Airway epithelial cell (primary cell): ENCODE measurements at places on chromosomes 1 and 21. TPM values are rescaled to one million over a fixed set of nuclear protein-coding genes. Genes with fewer than 3 reads are reported as not detected.

The RAB13 gene
- total RNA-seq: 23.6 and 34.6 TPM in 2 replicates

The RAB25 gene
- 206 and 251 TPM in 2 replicates for total RNA-seq

The SHISA4 gene
- 3.8 and 7.1 TPM in 2 replicates for total RNA-seq

The CD2 gene
- not detected in 2 replicates for total RNA-seq

The KCNQ4 gene
- 0.07 TPM in 1 of 2 replicates, not detected in the other for total RNA-seq

The DRAXIN gene
- total RNA-seq: 0.07 TPM in 1 of 2 replicates, not detected in the other

The CDK11B gene
- total RNA-seq: 7.3 and 13.4 TPM in 2 replicates
